ENCODE measurements at places on chromosomes 12 and 14.
A peak's percentile ranks its signal among the peaks of the same experiment; 100 is the strongest.

- peak; percentile 71 for DNase-seq
Measured at GRCh38 chr14:79044894-79045624, 874.9 kb downstream of the NRXN3 start.

GRCh38 chr12:127809275-127809674 is 457.7 kb upstream of the TMEM132C start:
- peak; percentile 67 for DNase-seq

- DNase-seq: no peak
Measured at GRCh38 chr12:64070454-64070853, 151.6 kb downstream of the KICS2 start.

DNA sequence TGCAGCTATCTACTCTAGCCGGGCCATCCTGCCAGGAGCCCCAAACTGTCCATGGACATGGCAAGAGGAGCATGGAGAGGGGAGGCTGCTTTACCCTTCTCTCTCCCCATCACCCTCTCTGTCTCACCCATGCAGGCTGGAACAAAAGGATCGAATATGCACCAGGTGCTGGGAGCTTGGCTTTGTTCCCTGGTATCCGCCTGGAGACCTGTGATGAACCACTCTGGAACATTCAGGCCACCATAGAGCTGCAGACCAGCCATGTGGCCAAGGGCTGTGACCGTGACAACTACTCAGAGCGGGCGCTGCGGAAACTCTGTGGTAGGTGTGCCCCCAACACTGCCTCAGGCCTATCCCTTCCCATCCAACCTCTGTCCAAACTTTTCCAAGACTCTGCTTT is 5.9 kb downstream of the CLSTN3 start:
- no peak for DNase-seq

DNA sequence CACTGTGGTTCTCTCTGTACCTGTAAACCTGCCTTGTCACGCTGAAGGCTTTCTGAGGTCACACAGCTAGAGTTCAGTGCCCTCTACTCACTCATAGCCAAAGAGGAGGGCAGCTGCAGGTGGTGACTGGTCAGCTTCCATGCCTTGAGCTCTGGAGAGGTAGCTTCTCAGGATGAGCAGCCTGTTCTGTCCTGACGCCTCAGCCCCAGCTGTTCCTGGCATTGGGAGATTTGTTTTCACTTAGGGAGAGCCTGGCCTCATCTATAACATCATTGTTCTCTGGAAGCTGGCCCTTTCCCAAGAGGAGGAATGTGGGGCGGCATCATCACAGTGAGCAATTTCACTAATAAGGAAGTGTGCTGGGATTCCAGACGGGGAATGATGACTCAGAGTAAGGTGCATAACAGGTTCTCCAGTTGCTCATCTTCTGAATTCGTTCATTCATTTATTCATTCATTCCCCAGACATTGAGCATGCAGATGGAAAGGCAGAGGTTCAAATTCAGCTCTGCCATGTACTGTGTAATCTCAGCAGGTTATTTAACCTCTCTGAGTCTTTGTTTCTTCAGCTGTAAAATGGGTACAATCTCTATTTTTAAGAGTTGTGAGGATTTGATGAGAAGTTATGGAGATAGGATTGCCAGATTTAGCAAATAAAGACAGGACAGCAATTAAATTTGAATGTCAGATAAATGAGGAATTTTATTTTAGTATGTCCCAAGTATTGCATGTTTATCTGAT is 255.8 kb upstream of the CRY1 start:
- peak; percentile 65 for DNase-seq
